Activated CD4-positive, alpha-beta memory T cell treated with anti-CD3 and anti-CD28 coated beads for 36 hours (primary cell): ENCODE measurements at places on chromosomes 12 and 14.

DNA sequence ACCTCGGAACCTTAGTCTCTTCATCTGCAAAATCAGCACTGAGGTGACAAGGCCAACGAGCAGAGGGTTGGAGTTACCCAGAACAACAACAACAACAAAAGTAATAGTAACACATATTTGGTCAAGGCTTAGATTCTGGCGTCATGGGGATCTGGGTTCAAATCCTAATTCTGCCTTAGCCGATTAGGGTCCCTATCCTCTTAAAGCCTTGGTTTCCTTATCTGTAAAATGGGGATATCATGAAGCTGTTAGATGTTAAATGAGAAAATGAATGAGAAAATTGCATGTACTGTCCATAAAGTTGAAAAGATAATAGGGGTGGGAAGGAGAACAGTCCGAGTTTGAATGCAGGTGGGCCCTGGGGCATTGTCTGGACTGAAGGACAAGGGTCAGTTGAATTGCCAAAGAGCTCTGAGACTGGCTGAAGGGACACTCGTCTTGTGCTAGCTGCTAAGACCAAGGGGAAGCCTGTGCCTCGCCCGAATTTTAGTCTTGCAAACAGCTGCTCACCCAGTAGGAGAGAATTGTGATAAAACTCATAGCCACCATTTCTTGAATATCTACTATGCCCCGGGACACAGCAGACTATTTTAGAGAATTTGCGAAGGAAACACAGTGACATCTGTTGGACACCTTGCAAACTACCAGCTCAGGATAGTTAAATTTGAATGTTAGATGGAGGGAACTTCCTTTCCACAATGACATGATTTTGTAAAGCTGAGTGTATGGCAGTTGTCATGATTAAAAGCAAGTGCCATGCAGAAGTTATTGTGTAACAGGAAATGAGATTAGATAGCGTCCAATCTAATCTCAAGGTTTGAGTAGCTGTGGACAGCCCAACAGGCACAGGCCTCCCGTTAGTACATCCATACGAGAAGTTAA is 6.8 kb upstream of the HNF1A start:
- DNase-seq = peak; percentile 32

- DNase-seq = peak; percentile 48
These were observed at the start of gene CCDC63 for GRCh38 chr12:110846615-110847566. TSS of gene CCDC63 (plus strand) at chr12:110846987. CDS start at chr12:110852955, 5,968 bp downstream.

DNA sequence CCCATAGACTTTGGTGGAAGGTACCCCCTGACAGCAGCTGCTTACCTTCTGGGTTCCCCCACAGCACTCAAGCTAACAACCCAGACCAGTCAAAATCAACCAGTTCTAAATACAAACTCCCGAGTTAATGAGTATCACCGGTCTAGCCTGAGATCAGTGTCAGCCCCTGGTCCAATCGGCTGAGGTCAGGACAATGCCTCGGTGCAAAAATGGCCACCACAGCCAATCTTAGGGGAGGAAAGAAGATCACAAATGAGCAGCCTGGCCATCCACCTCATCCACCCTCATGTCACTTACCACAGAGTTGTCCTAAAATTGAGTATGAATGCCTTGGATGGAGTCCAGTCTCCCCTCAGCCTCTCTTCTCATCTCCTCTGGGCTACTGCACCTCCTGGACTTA is 128.5 kb downstream of the PHETA1 start:
- no peak for DNase-seq

DNA sequence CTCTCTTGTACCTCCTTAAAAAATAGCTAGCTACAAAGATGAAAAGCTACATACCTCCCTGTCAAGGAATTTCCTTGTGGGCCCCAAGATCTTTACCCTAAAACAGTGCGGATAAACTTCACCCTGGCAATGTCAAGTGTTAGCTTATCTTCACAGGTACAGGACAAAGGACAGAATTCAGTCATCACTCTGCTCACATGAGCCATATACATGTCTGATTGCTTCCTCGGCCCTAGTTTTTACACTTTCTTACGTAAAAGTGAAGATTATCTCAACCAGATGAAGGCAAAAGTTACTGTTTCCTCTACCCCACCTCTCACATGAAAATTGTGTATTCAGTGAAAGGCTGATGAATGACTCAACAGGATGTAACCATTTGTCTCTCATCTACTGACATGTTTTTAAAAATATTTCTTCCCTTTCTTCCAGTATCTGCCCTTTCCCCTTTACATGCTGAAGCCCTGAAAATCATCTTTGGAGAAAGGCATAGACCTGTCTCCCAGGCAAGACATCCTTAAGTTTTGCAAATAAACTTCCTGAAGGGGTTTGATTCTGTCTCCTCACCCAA is 890.1 kb downstream of the GALC start:
- no peak for DNase-seq
